Stomach (tissue), 19 donors: ENCODE measurements at places on chromosomes 16 and 17. TPM values are rescaled to one million over a fixed set of nuclear protein-coding genes. Genes with fewer than 3 reads are reported as not detected.

The IL34 gene
- 5.9 TPM for polyA plus RNA-seq

The TBC1D10B gene
- polyA plus RNA-seq, result 20.5 TPM

The NRN1L gene
- polyA plus RNA-seq, result 2.0 TPM

The PRR29 gene
- 0.50 TPM for polyA plus RNA-seq

The SLC13A5 gene
- not detected for polyA plus RNA-seq
